ENCODE measurements at places on chromosomes 3 and 15.
A peak's percentile ranks its signal among the peaks of the same experiment; 100 is the strongest.

DNA sequence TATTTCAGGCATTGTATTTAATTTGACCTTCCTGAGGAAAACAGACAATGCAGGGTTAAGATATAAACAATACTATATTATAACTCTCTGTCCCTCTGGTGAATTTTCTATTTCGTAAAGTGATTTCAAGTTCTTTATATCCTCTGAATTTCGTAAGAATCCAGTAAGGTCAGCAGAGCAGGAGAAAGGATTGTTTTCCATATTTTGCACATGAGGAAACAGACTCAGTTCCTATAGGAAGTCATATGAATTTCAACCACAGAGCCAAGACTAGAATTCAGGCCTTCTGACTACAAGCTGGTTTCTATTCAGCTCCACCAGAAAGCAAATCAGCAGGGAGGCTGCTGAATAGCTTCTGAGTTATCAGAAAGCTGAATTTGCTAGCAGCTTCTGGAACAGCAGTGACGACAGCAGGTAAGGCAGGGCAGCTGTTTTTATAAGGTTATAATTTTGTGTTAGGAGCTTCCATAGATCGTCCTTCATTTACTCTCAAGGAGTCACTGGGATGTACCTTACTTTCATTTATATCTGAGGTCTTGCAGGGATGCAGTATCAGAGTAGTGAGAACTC, 11.1 kb upstream of the PLAAT1 start:
- no peak for DNase-seq

DNA sequence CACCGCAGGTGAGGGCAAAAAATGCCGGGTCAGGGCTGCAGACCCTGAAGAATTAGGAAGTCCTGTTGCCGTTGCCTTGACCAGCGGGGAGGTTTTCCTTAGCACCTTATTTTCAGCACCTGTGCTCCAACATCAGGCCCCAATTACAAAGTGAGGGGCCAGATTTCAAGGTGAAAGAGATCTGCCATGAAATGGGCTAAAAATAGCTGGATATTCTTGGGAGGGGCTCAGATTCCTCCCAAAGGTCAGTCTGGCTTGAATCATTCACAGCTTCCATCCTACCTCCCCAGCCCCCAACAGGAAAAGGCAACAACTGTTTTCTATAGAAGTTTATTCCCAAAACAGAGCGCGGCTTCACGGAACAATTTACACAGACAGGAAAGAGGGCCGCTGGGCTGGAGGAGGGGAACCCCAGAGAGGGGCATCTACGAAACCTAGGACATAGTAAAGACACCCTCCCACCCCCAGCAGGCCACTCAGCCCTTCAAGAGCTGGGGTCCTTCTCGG, 941 bp upstream of the SLC26A6 start:
- DNase-seq, result no peak

DNA sequence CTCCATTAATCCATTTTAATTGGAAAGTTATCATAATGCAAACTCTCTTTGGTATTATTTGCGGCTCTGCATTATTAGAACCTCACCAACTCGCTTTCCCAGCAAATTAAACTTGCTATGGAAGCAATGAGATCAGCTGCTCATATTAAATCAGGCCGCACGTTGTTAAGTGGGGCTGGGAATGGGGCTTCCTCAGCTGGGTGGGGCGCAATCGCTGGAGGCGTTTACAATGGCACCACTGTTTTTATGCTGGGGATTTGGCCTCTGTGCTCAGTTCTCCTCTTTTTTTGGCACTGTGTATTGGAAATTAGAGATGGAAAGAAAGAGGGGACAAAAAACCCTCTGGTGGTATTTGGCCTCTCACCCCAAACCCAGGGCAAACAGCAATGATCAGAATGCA, 72.2 kb downstream of the RPLP1 start:
- no peak for DNase-seq

DNA sequence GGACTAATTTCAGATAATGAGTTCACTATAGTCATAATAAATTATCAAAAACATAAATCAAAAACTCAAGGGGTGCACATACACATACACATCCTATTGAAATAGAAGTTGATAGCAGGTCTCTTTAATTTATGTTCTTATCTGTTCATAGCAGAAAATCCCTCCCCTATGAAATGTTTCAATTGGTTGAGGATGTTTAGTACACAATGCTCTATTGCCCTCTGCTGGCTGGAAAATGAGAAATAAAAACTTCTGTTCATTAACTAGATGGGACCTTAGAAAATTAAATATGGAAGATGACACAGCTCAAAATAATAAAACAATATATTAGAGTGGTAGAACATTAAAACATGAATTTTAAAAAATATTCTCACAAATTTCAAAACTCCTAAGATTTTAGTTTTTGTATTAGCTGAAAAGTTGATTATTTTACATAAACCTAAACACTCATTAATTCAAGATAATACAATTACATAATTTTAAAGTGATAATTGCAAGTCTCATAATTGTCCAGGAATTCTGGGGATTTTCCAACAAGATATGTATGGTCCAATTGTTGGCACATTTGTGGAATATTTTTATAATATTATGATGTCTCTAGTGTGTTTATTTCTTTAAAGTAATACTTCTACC, 735.0 kb downstream of the ROBO1 start:
- DNase-seq, result peak; percentile 68

GRCh38 chr15:48266024-48266689, 60.1 kb downstream of the SLC12A1 start:
- DNase-seq, result peak; percentile 11

GRCh38 chr3:169710619-169711018, 47.1 kb upstream of the MECOM start:
- no peak for DNase-seq

DNA sequence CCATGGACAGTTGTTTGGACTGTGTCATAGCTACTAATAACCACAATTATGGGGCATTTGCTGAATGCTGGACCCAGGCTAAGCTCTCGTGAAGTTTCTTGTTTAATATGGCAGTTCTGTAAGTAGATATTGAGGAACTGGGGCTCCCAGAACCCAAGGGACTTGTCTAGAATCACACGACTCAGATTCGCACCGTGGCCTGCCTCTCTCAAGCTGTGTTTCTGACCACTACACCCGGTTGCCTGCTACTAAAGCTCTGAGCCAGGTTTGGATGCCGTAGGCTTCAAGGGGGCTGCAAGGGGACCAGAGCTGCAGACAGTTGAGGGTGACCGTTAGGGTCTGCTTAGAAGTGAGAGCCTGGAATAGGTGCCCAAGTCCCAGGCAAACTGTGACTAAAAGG, 11.5 kb downstream of the TEX264 start:
- DNase-seq, result no peak

GRCh38 chr15:89109238-89109637, 21.0 kb downstream of the ABHD2 start:
- no peak for DNase-seq

GRCh38 chr3:160665784-160666526, 11.0 kb upstream of the ARL14 start:
- DNase-seq, result peak; percentile 95

DNA sequence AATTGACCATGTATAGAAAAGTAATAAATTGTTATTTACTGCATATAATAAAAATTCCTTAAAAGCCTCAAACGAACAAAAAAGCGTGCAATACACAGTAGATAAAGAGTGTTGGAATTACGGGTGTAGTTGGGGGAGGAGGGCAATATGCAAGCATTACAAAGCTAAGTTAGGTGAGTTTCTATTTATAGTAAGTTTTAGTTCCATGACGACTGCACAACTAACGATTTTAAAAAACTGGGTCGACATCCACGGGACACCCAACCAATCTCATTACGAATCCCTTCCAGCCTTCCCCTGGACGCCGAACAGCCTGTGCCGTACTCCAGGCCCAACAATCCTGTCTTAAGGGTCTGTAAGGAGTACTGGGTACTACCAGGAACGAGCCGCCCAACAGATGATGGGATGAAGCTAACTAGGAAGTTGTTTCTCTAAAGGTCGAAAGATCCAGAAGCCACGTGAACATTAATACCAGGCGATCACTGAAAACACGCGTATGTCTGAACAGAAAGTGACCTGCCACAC, 677 bp downstream of the POLQ start:
- DNase-seq, result peak; percentile 28

DNA sequence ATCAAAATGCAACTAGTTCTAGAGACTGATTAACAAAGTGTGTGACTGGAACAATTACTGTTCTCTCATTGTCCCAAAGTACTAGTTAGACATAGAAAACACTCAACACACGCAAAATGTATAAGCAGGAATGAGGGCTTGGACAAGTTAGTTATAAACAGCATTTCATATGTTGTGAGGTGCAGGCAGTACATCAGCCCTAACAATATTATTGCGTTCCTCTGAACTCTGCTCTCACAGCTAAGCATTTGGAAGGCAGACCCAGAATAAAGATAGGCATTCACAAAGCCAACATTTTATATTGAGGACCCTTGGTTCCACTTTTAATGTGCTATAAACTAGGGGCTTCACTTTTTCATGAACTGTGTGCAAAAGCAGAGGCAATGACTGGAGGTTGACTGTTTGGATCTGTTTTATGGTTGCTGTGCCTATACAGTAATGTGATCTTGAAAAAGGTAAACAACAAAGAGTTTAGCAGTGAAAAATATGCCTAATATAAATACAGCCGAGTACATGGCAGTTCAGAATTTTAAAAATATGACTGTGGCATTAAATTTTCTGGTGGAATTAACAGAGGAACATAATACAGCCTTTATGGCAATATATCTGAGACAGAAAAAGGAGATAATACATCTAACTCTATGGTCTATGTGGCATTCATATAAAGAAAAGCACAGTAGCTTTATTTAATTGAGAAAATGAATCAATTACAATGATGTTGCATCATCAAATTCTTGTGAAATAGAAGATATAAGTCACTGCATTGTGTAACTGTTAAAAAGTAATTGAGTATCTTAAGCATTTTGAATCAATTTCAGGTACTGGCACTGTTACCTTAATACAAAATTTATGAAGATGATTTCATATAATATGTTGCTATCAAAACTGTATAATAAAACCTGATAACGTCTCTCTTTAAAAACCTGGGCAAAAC, 80.0 kb upstream of the SKOR1 start:
- no peak for DNase-seq

GRCh38 chr15:68158046-68158628, 47.0 kb downstream of the CALML4 start:
- DNase-seq, result no peak

- no peak for DNase-seq
These were observed 23.9 kb downstream of the ATP13A3 start for GRCh38 chr3:194462936-194463335.

- DNase-seq, result peak; percentile 67
These were observed 35.7 kb upstream of the ACTL6A start for GRCh38 chr3:179526989-179527391.

DNA sequence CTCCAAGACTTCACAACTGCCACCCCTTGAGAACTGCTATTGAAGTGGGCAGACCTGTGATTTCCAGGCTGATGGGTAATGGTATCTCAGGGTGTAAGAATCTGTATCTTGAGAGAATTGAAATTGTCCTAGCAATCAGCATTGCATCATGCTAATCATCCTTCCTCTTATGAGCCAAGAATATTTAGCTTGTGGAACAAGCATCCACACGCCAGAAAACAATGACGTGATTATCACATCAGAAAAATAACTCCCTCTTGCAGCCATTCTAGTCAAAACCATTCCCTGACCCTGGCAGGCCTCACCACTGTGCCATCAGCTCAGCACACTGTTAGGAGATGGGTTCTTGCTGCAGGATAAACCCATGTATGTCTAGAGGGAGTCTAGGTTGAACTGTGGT, 6.7 kb downstream of the BCL2L10 start:
- no peak for DNase-seq

DNA sequence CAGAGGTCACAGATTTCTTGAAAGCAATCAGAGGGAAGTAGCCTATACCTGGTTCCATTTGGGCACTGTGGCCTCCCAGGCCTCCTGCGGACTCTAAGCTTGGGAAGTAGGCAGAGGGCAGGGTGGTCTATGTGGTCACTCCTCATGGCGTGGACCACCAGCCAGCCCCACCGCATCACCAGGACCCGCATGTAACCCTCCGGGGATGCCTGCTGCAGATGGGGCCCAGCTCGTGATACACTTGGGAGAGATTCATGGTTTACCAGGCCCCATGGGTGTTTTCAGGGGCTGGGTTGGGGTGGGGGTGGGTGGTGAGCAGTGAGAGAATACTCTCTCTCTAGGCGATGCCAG, 123.7 kb downstream of the ASB7 start:
- no peak for DNase-seq

- no peak for DNase-seq
These were observed 1.5 kb downstream of the IQCH start for GRCh38 chr15:67256051-67256450.

GRCh38 chr3:152885076-152885475, 50.1 kb downstream of the P2RY1 start:
- DNase-seq, result no peak

DNA sequence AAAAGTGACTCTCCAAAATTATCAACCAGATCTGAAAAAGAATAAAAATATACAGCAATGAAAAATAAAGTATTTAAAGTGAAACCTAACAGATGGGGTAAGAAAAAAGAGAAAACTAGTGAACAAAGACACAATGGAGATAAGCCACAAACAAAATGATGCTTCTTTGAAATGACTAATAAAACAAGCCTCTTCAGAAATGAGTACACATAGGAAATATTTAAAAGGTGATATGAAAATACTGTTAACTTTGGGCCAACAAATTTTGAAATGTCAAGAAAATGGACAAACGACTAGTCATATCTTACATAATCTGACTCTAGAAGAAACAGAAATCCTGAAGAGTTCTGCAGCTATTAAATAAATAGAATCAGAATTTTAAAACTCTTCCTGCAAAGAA, 164.2 kb downstream of the ERC2 start:
- DNase-seq, result no peak

- DNase-seq, result peak; percentile 18
These were observed 20.9 kb downstream of the PDE8A start for GRCh38 chr15:85002517-85002916.

- no peak for DNase-seq
These were observed 24.4 kb downstream of the MAGEF1 start for GRCh38 chr3:184687363-184688015.

- no peak for DNase-seq
These were observed 27.5 kb upstream of the ACKR4 start for GRCh38 chr3:132569580-132569979.

DNA sequence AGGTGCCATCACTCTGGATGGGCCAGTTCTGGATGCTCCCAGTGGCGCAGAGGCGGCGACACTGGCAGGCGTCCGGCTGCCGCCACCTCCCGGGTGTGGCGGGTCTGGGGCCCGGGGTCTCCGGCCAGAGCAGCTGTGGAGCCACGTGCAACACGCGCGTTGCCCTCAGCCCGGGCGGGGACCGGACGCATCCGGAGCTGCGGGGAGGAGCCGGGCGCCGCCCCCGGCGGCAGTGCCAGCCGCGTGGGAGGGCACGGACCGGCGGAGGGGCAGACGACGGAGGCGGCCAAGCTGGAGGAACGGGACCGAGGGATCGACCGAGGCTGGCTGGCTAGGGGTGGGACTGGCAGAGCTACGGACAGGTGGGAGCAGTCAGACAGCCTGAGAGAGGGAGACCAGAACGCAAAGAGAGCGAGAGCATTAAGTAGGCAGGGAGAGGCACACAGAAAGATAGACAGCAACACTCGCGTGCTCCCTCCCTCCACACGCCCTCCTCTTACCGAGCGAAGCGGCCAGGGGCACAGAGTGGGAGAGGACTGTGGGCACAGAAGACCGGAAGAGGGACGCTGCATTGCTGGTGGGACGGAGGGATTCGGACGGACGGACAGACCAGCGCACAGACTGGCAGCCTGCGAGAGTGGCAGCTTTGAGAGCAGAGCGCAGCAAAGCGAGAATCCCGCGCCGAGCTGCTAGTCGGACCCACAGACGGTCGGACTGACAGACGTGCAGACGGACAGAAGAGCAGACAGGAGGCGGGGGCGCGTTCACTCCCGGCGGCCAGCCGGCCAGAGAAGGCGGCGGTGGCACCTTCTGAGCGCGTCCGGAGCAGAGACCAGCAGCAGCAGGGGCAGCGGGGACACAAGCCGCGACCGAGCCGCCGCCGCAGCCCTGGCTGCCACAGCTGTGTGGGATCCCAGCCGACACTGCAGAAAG, at the start of gene ARPP21:
ARPP21 (plus strand) TSS at position 272 of the 933 bp plus-strand sequence. CDS start 42,227 bp downstream, outside the sequence.
- no peak for DNase-seq
